ENCODE measurements at places on chromosomes 3 and 15.

- no peaks in the 10 kb centered on the region for H3K4me1 ChIP-seq
- no peak overlapping the region for H3K4me3 ChIP-seq
- no peak for DNase-seq
- H3K36me3 ChIP-seq = no peaks in the 10 kb centered on the region
- H3K27me3 ChIP-seq = no peaks in the 10 kb centered on the region
Observed at GRCh38 chr3:185781759-185782158, 43.1 kb downstream of the IGF2BP2 start.

GRCh38 chr15:69957175-69957574, 140.5 kb downstream of the TLE3 start:
- peaks cover 28% of the 10 kb centered on the region for H3K27me3 ChIP-seq
- H3K27ac ChIP-seq = no peak overlapping the region
- no peaks in the 10 kb centered on the region for H3K36me3 ChIP-seq
- H3K4me1 ChIP-seq = peaks cover 5% of the 10 kb centered on the region

- peaks cover 10% of the 10 kb centered on the region for H3K4me1 ChIP-seq
- no peak for DNase-seq
- no peaks in the 10 kb centered on the region for H3K27me3 ChIP-seq
Observed at GRCh38 chr3:49702672-49703071, 13.3 kb downstream of the RNF123 start.

GRCh38 chr15:53875711-53876110, 102.5 kb upstream of the UNC13C start:
- DNase-seq = no peak
- H3K36me3 ChIP-seq = no peaks in the 10 kb centered on the region
- H3K4me3 ChIP-seq = no peak overlapping the region
- no peaks in the 10 kb centered on the region for H3K27me3 ChIP-seq
- no peaks in the 10 kb centered on the region for H3K4me1 ChIP-seq
- no peak overlapping the region for H3K27ac ChIP-seq

- no peaks in the 10 kb centered on the region for H3K4me1 ChIP-seq
- no peak for DNase-seq
- H3K27me3 ChIP-seq = peaks cover 32% of the 10 kb centered on the region
Observed at GRCh38 chr15:26974120-26974780, 3.3 kb downstream of the GABRG3 start.

DNA sequence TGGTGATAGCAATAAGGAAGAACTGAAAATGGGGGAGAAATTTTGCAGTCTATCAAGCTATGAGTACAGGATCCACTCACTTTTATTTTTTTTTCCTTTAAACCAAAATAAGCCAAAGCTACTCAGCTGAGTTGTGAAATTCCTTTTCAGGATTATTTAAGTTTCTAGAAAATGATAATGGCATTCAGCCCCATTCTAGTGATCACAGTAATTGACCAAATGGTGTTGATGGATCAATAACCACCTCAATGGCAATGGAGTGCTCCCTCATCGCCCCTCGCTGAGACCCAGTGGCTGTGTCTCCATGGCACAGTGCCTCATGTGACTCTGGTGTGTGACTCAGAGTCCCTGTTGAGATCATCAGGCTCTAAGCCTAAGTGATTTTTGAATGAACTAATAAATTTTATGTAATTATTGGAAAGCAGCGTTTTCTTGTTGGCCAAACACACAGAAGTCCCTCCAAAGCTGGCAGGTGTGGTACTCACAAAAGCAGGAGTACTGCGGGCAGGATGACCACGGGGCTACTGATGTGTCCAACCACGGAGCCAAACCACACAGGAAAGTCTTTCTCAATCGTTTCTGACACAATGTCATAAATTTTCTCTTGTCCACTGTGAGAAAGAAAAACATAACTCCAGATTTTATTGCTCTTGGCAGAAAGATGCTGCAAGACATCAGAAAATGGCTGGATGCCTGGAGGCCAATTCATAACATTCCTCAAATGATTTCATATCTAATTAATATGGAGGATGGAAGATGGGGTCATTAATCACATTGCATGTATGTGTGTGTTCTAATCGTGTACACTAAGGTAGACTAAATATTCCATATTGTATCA, 14.4 kb upstream of the STARD5 start:
- H3K27me3 ChIP-seq = no peaks in the 10 kb centered on the region
- no peak for DNase-seq
- no peak overlapping the region for H3K27ac ChIP-seq
- H3K36me3 ChIP-seq = no peaks in the 10 kb centered on the region
- H3K4me1 ChIP-seq = peaks cover 6% of the 10 kb centered on the region

GRCh38 chr3:160112996-160113395, 112.2 kb upstream of the C3orf80 start:
- H3K36me3 ChIP-seq = no peaks in the 10 kb centered on the region
- H3K4me1 ChIP-seq = no peaks in the 10 kb centered on the region
- no peak for DNase-seq
- no peak overlapping the region for H3K27ac ChIP-seq
- H3K27me3 ChIP-seq = peaks cover 8% of the 10 kb centered on the region

DNA sequence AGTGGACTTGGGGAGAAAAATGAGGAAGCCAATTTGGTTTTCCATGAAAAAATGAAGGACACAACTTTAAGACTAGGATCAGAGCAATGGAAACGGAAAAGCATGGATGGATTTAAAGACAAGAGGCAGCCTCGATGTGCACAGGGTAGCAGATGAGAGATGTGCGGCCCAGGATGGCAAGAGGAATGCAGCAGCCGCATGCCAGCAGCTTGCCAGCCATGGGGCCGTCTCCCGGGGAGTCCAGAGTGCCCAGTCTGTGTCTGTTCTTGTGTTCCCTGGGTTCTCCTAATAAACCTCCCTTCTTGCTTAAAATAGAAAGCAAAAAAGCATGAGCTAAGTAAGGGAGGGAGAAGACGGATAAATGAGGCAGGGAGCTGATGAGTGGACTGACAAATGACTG, 68.0 kb upstream of the IQSEC1 start:
- peaks cover 63% of the 10 kb centered on the region for H3K27me3 ChIP-seq
- H3K27ac ChIP-seq = no peak overlapping the region

DNA sequence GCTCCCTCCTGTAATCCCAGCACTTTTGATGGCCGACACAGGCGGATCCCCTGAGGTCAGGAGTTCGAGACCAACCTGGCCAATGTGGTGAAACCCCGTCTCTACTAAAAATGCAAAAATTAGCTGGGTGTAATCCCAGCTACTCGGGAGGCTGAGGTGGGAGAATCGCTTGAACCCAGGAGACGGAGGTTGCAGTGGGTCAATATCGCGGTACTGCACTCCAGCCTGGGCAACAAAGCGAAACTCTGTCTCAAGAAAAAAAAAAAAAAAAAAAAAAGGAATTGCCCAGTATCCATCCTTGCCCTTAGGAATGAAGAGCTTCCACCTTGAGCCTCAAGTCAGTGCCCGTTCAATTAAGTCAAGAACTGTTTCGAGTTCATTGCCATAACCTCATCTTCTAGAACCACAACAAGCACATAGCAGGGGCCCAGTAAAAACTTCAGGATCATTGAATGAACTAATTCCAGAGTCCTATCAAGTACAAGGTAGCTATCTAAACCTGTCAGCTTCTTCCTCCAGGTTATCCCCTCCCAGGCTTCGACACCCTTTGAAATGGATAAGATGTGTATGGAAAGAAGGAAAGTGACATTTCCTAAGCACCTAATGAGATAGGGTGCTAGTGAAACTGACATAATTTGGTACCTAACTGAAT, 826 bp downstream of the DBR1 start:
- H3K36me3 ChIP-seq = no peaks in the 10 kb centered on the region
- DNase-seq = no peak
- H3K4me3 ChIP-seq = peak overlapping the region; percentile 99
- H3K4me1 ChIP-seq = peaks cover 16% of the 10 kb centered on the region

DNA sequence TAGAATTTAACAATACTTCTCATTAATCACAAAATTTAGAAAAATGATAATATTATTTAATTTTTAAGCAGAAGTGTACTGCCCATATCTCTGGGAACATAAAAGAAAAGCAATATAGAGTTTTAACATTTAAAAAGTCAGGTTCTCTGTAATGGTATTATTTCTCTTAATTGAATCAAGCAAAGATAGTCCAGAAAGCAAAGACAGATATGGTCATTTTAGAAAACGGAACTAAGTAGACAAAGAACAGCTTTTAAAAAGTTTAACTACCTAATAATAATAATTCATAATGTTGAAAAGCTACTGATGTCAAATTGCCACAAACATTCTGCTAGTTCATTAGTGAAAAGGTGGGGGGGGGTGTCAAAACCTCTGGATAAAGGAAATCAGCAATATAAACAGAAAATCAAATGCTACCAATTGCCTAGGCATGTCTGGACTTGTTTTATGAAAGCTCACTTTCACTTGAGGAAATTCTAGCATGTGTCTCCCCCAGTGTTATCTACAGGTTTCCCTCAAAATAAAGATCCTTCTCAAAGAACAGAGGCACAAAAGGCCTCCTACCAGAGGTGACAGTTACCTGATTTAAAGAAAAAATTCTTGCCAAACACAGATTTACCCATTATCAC, 1.7 kb downstream of the ZMAT3 start:
- no peak for DNase-seq
- H3K4me3 ChIP-seq = no peak overlapping the region
- H3K27ac ChIP-seq = no peak overlapping the region

- no peaks in the 10 kb centered on the region for H3K36me3 ChIP-seq
- H3K4me3 ChIP-seq = no peak overlapping the region
- no peak overlapping the region for H3K27ac ChIP-seq
- H3K27me3 ChIP-seq = peaks cover 7% of the 10 kb centered on the region
- H3K4me1 ChIP-seq = peaks cover 6% of the 10 kb centered on the region
Observed at GRCh38 chr3:150784747-150785125, 21.8 kb upstream of the SIAH2 start.
